NCI-H1417 (cell line): ENCODE measurements at places on chromosomes 5 and 9.

GRCh38 chr5:75848077-75848476 is 130.8 kb upstream of the POC5 start:
- no peak for DNase-seq

DNA sequence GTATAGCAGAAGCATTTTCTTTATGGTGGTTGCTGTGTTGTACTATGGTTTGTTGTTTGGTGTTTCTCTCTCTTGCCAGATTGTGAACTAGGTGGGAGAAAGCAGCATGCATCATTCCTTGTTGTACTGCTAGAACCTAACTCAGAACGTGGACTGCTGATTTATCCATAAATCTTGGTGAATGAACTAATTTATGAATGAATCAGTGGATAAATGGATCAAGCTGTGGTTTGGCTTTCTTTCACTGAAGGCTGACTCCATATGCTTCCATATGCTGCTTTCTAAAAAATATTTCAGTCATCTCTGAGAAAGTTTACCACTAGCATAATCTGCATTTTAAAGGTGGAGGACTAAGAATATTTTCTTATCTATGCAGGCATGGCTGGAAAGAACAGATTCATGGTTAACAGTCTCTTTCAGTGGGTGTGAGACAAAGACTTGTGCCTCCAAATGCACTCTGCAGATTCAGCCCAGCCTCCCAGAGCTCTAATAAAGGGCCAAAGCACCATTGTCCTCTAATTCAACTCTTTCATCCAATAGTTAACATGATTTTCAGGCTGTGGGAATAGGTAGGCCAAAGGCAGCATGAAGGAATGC is 237.7 kb downstream of the SH3GL2 start:
- no peak for DNase-seq

DNA sequence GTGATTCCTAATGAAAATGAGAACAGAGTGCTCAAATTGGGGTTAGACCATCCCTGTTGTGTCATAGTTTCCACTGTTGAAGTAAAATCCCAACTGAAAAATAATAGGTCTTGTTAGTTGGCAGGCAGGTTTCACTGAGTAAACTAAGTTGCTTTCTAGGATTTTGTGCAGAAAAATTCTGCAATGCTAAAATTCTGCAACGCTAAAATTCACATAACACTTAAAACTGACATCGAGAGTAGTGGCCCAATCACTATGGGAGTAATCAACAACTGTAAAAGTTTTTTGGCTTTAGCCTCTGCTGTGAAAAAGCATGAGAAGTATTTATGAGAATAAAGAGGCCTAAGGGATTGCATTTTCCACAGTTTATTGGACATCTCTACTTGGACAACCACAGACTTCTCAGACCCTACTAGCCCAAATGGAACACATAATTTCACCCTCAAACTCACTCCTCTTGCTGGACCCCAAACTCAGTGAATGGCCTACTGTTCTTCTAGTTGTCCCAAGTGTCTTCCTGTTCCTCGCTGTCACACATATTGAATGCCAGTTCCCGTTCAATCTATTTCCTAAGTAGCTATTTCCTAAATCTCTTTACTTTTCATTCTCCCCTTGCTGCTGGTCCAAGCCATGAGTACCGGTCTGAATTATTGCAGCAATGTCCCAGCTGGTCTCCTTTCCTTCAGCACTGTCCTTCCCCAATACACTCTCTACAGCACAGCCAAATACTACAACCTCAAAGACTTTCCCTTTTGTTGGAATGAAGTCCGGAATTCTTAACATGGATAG is 355.4 kb downstream of the PDE4D start:
- no peak for DNase-seq

- peak; percentile 17 for DNase-seq
Observed at GRCh38 chr9:82406456-82407085, 418.0 kb downstream of the SPATA31D1 start.

DNA sequence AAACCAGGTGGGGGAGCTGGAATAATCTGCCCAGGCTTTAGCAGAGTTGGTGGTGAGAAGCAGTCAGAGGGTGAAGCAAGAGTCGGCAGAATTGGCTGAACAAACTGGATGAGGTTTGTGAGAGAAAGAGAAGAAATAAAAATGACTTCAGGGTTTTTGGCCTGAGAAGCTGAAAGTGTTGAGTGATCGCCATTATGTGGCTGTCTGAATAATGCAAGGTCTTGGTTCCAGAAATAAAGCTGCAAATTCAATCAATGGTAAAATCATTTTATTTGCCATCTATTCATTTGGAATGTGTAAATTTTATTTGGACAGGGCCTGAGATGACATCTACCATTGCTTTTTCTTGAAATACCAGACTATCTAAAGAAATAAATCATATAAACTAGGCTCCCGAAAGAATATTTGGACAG is 50.4 kb upstream of the DAB2 start:
- DNase-seq: no peak

DNA sequence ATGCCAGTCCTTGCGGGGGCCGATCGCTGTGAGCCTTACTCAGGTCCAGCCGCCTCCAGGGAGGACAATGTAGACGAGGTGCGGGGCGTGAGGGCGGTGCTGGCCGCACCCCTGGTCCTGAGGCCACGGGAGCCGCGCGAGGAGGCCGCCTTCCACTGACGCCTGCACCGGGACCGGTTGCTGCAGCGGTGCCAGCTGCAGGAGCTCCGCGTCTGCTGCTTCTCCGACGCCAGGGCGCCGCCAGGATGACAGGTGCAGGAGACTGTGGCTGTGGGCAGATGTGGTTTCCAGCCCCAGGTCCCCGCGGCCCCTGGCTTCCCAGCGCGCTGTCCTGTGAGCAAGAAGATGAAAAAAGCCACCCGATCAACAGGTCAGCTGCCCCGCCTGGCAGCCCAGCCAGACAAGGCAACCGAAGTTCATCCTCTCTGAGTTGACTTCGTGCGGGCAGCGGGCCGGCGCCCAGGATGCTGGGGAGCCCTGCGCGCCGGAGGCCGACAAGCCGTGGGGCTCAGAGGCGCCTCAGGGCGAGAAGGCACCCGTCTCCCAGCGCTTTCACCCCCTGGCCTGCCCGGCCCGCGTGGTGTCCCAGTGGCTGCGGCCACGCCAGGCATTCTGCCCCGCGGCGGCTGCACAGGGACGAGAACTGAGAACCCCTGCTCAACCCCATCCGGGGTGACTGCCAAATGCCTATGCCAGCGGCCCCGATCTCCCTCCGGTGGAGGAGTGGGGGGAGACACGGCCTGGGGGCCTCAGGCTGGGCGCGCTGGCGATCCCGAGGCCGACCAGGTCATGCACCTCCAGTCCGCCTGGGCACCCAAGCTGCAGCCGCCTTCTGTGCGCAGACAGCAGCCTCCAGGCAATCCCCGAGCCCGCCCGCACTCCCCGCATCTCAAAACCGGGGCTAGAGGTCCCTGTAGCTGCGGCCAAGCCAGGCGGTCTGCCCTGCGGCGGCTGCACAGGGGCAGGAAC is 43.4 kb upstream of the BICD2 start:
- DNase-seq: peak; percentile 73

- no peak for DNase-seq
Observed at GRCh38 chr5:2039180-2039531, 156.4 kb upstream of the IRX4 start.

- no peak for DNase-seq
Observed at GRCh38 chr5:472076-472655, 29.2 kb downstream of the EXOC3 start.

- DNase-seq: no peak
Observed at GRCh38 chr5:146151970-146152369, 30.5 kb downstream of the LARS1 start.

DNA sequence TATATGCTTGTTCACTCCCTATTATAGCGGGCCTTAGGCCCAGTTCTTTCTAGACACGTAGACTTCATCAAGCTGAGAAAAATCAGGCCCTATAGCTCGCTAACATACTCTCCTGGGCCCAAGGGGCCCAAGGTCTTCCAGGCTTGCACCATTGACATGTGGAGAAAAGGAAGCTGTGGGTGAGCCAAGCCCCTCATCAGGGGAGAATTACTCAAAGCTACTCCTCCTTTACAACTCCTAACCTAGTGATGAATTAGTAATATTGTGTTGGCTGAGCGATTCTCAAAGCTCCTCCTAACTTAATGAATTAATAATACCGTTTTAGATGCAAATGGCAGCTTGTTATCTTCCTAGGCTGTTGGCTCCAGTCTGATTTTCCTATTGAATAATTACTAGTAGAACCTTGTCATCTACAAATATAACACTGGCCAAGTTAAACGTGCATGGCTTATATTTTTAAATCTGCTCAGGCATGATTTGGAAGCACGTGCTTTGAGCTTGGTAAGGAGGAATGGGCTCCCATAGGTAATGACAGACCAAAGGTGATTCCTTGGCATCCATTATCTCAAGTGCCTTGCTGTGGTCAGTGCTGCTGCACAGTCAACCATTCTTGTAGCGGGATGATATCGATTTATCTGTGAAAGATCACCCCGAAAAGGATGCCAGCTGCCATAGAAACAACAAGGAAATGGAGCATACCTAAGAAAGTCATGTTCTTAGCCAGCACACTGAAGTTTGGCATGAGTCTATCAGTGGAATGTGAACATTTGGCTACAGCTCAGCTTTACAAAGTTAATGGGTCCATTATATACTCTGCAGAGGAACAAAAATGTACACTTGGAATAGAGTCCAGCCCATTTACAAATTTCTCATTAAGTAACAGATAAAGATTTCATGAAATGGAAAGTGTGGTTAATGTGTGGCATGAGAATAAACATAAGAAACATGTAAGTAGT is 23.8 kb downstream of the LVRN start:
- DNase-seq: no peak

GRCh38 chr5:91311697-91312501 is 71.2 kb downstream of the ARRDC3 start:
- peak; percentile 48 for DNase-seq

- DNase-seq: no peak
Observed at GRCh38 chr9:124858330-124859046, 3.3 kb downstream of the RPL35 start.

DNA sequence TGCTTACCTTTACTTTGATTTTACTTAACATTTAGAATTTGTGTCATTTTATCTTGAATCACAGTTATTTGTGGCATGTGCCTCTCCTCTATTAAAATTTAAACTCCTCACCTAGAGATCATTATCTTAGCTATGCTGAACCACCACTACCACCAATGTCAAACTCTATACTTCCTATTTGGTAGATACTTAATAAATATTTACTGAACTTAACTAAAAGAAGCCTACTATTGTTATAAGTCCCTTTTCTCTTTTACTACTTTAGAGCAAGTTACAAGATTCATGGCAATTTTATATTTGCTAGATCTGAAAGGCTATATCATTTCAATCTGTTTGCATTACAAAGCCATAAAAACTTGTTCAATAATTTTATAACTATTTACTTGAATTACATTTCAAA is 273.3 kb upstream of the CCNH start:
- DNase-seq: no peak

DNA sequence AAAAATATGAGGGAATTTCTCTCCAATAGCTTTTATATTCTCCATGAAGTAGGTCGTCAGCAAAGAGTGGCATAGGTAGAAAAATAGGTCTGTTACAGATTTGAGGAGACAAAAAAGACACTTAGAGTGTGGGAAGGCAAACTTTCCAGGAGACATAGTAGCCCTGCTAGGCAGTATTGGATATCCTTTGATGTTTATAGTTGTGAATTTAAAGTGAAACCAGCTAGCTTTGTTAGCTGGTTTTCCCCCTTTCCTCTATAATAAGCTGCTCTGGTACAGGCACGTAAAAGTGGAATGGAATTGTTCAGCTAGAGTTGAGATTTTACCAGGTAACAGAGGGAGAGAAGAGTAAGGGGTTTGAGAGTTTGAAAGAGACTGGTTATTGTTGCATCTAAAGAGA is 17.1 kb upstream of the APC start:
- DNase-seq: no peak

DNA sequence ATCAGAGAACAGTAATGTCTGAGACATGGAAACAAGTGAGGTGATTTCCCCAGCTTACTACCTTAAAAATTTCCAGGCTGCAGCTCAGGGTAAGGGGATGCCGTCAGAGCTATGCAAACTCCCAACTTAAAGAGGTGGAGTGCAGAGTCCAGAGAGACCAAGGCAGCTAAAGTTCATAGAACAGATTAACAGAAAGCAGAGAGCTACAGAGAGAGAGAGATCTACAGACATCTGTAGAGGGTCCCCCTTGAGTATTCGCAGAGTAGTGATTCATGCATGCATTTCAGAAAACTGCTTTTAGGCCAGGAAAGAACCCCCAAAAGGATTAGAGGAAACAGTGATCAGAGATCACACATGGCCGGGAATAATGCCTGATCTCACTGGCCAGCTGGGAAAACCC is 306.2 kb upstream of the PUM3 start:
- no peak for DNase-seq

DNA sequence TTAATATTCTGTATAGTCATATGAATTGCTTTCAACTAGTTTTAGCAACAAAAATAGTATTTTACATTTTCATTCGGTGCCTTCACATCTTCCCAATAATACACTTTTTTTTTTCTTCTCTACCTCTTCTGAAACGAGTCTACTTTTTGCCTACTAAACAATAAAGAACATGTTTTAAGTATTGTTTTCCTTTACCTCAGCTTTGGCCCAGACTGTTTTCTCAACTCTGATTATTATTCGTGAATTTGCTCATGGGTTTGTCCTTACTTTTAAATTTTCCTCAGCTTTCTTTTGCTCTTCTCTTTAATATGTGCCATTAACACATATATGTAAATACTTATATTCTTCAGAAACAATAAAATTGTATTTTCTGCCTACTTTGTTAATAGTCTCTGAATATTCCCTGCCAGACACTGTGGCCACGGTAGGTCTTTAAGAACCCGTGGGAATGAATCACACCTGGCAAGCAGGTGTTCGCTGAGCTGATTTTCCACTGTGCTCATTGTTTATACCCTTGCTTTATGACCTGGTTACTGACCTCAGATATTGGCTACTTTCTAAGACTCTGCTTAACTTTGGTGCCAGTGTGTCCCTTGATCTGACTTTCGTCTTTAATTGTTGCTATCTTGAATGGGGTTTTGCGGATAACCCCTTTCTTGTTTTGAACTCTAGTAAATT is 49.1 kb downstream of the FAM170A start:
- no peak for DNase-seq

- no peak for DNase-seq
Observed at GRCh38 chr9:75912951-75913350, 22.5 kb downstream of the PCSK5 start.

- no peak for DNase-seq
Observed at GRCh38 chr5:153584960-153585359, 94.5 kb downstream of the GRIA1 start.

- no peak for DNase-seq
Observed at GRCh38 chr5:3535414-3536211, 60.0 kb upstream of the IRX1 start.
